Epithelial cell of prostate (primary cell): ENCODE measurements at places on chromosomes 5 and 9.

DNA sequence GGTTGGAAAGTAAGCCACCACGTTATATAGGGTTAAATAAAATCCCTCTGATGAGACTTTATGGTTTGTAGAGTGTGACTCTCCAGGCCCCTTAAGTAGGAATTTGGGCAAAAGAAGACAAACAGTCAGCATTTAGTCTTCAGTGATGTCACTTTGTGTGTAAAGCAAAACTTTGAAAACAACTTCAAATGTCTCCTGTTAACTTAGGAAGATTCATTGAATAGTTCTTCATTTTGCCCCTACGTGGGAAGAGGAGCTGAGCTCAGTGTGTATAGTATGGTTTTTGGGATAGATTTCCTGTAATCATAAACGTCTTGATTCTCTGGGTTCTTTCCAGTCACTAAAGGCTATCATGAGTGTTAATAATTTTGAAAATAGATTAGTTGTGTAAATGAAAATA lies 101.3 kb downstream of the GADD45G start:
- no peak for DNase-seq

- DNase-seq: no peak
Measured at GRCh38 chr5:51279983-51280706, 103.1 kb upstream of the ISL1 start.

- peak; percentile 12 for DNase-seq
Measured at GRCh38 chr9:108386859-108387384, 468.9 kb downstream of the ACTL7B start.

DNA sequence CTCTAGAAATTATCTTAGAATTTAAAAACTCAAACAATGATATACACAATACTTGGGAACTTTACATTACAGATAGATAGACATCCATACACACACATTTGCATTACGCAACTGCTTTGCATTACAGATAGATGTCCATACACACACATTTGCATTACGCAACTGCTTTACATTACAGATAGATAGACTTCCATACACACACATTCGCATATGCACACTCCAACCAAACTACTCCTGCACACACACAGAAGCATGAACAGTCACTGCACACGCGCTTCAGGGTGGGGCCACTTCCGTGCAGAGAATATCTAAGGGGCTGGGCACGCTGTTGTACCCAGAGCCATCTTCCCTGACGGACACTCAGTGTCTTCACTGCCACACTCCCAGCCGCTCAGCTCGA lies 7.9 kb upstream of the ADAMTS16 start:
- DNase-seq: no peak

DNA sequence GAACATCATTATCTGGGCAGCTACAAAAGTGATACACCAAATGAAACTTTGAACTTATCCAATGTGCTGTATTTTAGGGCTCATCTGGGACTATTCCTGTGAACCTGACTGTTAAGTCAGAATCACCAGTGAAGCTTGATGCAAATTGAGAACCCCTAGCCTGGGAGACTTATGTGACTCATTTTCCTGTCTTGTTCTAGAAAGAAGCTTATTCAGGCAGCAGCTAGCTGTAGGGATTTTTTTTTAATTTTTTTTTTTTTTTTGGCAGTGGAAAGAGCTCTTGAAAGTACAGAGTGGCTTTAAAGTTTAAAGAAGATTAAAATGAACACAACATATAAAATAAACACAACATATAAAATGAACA lies 81.1 kb upstream of the TNFAIP8 start:
- DNase-seq: no peak

- no peak for DNase-seq
Measured at GRCh38 chr9:95623640-95624039, 106.9 kb upstream of the PTCH1 start.

DNA sequence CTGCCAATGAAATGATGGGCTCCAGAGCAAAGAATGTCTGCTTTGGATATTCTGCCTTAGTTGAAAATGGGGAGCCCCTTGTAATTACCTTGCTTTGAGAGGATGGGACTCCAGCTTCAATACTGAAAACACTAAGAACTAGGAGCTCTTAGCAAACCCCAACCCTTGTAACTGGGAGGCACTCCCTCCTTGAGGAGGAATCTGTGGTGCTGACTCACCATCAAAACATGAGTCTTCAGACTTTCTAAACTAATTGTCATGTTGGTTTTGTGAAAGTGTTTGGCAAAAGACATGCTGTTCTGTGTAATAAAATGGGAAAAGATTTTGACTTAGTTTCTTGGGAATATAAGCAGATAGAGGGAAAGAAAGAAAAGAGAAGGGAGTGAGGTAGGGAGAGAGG lies 91.9 kb upstream of the PTPRD start:
- DNase-seq: no peak

- DNase-seq: no peak
Measured at GRCh38 chr9:25889661-25890060, 211.4 kb upstream of the TUSC1 start.

DNA sequence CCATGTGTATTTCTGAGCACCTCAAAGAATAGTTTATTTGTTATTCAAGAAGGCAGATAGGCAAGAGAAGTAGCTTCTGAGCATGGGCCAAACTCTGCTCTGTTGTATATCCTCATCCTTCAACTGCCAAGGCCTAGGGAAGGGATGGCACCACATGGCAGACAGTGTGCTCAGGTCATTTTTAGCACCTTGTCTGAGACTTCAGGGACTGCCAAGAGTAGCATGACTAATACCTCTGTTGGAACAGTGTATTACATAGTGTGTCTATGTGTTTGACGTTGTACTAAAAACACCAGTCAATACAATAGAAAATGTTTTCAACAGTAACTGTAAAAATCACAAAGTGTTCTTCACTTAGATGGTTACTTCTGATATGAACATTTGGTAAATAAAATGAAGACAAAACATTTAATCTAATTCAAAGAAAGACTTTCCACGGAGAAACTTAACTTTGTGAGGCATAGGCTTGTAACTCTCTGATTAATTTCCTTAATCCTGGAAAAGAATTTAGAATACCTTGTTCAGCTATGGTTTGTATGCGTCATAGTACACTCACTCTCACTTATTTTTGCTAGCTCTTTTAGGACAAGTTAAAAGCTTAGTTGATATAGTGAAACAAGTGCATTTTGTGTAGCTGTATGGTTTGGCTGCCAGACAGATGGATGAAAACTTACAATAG lies 318.4 kb upstream of the RIOK2 start:
- DNase-seq: no peak

DNA sequence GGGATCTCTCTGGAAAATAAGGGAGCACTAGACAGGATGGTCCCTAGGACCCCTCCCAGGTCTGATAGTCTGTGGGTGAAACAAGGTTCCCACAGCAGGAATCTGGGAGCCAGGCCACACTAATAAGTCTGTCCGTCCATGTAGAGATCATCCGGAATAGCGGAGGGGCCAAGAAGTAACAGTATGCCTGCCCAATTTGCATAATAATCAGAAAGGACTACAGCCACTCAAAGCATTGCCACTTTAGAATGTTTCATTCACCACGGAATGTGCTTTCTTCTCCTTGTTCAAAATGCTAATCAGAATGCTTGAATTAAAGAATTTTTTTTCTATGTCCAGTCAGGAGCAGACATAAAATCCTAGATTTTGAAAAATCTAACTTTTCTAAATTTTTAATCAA lies 254.9 kb downstream of the ACTL7B start:
- DNase-seq: no peak

GRCh38 chr5:6554812-6555211 lies 78.0 kb downstream of the NSUN2 start:
- no peak for DNase-seq

DNA sequence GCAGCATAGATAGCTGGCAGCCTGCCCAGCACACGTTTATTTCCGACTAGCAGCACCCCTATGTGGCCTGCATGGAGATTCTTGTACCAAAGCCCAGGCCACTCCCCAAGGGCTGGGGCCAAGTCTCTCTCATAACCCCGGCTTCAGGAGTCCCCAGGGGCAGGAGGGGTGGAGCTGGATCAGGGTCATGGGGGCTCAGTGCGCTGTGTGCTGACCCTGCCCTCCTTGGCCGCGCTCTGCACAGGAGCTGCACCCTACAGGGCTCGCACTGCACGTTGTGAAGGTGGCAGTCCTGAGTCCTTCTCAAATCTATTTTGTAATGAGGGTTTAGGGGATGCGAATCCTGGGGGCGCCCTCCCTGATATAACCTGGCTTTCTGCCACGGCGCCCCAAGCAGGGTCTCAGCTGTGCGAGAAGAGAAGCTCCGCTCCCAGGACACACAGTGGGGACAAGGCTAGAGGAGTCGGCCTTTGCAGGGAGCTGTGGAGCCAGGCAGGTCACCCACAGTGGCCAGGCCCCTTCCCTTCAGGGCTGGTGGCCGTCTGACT lies 28.6 kb downstream of the NKD2 start:
- no peak for DNase-seq

- DNase-seq: peak; percentile 91
Measured at GRCh38 chr9:69168709-69169217, 5.3 kb upstream of the TJP2 start.

GRCh38 chr5:1134478-1134877 lies 22.6 kb upstream of the SLC12A7 start:
- no peak for DNase-seq
